ENCODE measurements at places on chromosomes 12 and 14.

DNA sequence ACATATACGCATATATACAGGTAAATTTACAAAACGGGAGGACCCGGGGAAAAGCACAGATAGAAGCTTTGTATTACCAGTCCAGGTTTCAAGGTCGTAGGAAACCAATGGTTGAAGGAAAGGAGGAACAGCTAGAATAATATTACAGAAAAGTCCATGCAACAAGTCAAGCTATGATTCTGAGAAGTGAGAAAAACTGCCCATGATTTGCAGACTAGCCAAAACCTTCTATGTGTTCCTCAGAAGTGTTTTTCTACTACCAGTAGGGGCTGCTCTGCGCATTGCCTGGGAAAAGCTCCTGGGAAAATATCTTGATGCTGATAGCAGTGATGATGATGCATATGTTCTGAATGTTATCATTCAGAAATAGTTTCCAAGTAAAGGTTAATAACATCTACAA lies 2.2 kb downstream of the PDZRN4 start:
- DNase-seq, result no peak

DNA sequence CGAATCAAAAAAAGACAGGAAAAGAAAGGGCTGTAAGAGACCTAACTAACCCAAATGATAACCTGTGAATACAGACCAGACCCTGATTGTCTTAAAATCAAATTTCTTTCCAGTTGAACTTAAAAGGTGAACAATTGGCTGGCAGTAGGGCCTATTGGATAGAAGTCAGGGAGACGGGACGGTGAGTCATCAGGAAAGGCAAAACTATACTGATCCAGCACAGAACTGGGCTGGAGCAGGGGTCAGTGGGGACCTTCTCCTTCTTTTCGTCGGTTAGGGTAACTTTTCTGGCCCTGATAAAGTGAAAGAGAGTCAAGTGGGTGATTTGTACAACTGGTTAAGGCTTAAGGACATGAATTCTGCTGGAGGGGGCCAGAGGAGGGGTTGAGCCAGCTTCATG lies 84.9 kb upstream of the OTX2 start:
- no peak for DNase-seq

DNA sequence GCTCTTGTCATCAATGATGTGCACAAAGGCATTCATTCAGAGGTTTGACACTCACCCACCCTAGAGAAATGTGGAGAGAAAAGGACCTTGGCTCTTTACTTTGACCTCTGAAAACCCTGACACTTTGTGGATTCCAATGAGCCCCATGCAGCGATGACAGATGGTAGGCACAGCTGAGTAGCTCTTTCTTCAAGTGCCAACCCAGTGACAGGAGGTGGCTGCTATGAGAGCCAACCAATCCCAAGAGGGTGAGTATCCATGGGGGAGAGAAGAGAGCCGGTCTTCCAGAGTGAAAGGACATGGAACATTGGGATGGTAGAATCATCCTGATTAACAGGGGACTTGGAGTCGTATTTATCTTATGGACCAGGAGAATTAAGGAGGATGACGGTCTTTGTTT lies 17.8 kb downstream of the SLC8A3 start:
- DNase-seq, result no peak

GRCh38 chr12:108907839-108908351 lies 28.0 kb downstream of the DAO start:
- no peak for DNase-seq

- DNase-seq, result no peak
Observed at GRCh38 chr14:82394916-82395315, 861.3 kb upstream of the SEL1L start.

DNA sequence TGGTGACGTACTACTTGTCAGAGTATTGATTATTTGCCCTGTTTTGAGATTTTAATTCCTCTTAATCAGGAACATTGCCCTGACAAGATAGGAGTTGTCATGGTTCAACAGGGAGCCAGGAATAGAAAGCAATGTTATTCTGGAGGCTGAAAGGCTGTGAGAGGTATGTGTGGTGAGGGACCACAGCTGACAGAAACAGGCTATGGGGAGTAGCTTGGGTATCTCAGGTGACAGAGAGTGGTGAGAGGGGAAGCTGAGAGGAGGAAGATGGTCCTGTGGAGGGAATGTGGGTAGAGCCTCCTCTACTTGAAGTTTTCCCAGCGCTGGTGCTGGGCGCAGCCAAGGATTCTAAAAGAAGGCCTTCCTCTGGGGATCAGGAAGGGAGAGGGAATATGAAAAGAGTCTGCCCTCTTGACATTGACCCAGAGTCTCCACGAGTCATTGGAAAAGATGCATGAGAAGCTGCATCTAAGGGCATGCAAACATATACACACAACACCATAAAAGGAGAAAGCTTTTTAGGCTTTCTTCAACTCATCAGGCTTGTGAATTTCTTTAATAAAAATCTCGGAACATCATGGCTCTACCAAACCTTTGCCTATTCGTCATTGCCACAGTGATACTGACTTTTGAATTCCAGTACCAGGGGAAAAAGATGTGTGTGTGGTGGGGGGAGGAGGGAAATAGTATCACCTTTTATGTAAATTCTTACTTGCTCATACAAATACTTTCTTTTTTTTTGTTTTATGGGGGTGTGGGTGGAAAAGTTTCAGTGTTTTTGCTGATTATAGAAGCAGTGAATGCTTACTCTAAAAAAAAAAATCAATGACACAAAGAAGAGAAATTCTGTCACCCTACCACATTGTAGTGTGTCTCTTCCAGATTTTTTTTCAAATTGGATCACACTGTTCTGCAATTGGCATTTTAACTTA lies 39.9 kb upstream of the DHRS7 start:
- DNase-seq, result no peak

DNA sequence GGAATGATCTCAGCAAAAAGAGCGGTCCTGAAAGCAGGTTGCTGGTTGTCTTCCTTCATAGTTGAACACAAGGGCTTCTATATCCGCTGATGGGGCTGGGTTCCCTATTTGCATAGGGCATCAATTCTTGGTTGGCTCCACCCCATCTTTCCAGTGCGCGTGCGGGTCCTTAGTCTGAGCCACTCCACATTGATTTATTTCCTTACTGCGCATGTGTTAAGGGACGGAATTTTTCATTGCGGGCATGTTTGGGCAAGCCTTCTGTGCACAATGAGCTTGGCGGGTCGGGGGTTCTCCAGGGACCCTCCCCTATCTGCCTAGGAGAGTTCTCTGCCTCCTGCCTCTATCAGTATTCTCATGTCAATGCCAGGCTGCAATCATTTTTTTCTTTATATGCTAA lies 21.2 kb upstream of the DLGAP5 start:
- no peak for DNase-seq
